ENCODE measurements at places on chromosomes 7 and 10. TPM values are rescaled to one million over a fixed set of nuclear protein-coding genes. Genes with fewer than 3 reads are reported as not detected.

Gene MRC1
- 206 TPM for total RNA-seq

Gene SLC26A3
- total RNA-seq, result not detected

Gene NEUROD6
- not detected for total RNA-seq

Gene PIP
- not detected for total RNA-seq

Gene CALML5
- not detected for total RNA-seq

Gene HYAL4
- total RNA-seq, result not detected

Gene TRPV5
- total RNA-seq, result not detected

Gene FAM237B
- not detected for total RNA-seq

Gene SKAP2
- total RNA-seq, result 47.6 TPM

Gene FGFR2
- total RNA-seq, result 2.0 TPM

Gene JAKMIP3
- total RNA-seq, result 0.36 TPM

Gene PVRIG
- 1.1 TPM for total RNA-seq

Gene TMEM270
- total RNA-seq, result not detected

Gene CELF2
- 106 TPM for total RNA-seq

Gene ADRB1
- 4.3 TPM for total RNA-seq

Gene ERVW-1
- total RNA-seq, result not detected

Gene SORBS1
- 1,051 TPM for total RNA-seq

Gene CYP2W1
- total RNA-seq, result not detected

GRCh38 chr7:431658-432111, 88.0 kb downstream of the PDGFA start:
- DNase-seq, result no peak

GRCh38 chr10:21160116-21160515, 263.0 kb upstream of the NEBL start:
- no peak for DNase-seq

GRCh38 chr10:91860885-91861284, 48.4 kb downstream of the FGFBP3 start:
- no peak for DNase-seq

DNA sequence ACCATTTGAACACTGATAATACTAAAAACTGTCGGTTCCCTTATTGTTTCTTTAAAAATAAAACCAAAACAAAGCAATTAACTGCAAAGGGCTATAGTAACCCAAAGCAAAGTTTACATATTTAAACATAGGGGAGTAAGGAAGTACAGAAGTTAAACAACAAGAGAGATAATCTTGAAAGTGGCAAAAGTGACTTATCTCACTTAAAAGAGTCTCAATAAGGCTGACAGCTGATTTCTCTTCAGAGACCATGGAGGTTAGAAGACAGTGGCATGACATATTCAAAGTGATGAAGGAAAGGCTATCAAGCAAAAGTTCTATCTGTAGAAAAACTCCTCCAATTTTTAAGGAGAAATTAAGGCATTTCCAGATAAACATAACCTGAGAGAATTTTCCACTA, 233.5 kb upstream of the HDAC9 start:
- no peak for DNase-seq

- DNase-seq, result no peak
Measured at GRCh38 chr7:13904007-13904406, 85.5 kb downstream of the ETV1 start.

DNA sequence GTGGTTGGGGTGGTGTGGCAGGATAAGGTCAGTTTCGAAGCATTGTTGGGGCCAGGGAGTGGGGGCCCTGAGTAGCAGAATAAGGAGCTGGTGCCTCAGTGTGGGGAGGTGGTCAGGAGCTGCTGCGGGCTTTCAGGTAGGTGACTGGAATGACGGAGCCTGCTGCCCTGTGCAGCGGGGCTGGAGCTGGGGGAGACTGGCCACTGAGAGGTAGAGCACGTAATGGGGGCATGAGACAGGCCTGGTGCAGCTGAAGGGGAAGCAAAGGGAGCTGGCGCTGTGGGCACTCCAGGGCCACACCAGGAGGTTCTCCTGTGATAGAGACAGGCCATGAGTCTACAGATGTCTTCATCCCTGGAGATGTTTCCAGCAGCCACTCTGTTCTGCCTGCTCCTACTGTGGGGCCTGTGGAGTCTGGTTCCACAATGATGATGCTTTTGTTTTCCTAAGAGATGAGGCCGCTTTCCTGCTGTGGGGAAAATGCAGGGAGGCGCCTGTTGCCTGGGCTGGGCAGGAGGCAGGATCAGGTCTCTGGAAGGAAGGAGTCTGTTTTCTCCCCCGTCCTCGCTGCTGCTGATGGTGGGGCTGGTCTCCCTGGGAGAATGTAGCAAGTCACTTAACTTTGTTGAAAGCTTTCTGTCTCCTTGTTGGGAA, 31.1 kb downstream of the NUB1 start:
- no peak for DNase-seq

DNA sequence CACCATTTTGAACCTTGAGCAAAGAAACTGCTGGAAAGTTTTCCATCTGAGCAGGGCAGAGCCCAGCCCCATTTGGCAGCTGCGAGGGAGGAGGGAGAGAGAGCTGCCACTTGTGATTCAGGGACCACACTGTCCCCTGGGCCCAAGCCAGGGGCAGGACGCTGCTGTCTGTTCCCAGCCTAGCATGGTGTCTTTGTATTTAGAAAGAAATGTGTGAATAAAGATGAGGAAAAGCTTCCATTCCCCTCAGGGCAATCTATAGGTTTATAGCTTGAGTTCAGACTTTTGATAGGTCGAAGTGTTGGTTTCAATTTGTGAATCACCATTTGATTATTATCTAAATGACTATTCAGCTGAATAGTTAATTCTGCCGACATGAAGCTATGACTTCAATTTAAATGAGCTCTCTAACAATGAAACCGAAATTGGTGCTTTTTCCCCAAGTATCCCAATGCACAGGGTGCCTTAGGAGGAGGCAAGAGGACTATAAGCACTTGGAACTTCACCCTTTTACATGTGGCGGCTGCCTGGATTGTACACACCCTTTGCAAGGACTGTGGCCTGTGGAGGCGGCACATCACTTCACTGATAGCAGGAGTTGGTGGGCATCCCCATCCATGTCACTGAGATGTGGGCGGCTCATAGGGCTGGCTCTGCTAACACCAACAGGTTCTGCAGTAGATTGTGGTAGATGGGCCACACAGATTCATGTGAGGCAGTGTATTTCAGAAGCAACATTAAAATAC, 223.5 kb downstream of the CCDC3 start:
- DNase-seq, result no peak

- no peak for DNase-seq
Measured at GRCh38 chr7:36852017-36852416, 127.7 kb upstream of the AOAH start.

DNA sequence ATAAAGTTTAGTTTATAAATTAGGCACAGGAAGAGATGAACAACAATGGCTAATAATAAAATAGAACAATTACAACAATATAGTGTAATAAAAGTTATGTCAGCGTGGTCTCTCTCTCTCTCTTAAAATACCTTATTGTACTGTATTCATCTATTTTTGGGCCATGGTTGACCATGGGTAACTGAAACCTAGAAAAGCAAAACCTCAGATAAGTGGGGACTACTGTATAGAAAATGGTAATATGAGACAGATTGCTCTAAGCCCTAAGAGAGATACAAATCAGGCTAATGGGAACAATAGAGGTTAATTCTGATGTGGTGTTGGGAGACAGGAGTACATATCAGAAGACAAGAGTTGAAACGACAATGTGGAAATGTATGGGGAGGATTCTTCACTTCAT, 86.2 kb downstream of the ZNF365 start:
- no peak for DNase-seq

GRCh38 chr10:73967544-73967943, 30.4 kb upstream of the VCL start:
- no peak for DNase-seq

- DNase-seq, result no peak
Measured at GRCh38 chr10:80201608-80202141, 3.7 kb downstream of the ANXA11 start.

GRCh38 chr10:32402499-32402898, 43.4 kb upstream of the CCDC7 start:
- DNase-seq, result no peak

- DNase-seq, result no peak
Measured at GRCh38 chr7:137996386-137996851, 5.5 kb downstream of the CREB3L2 start.

DNA sequence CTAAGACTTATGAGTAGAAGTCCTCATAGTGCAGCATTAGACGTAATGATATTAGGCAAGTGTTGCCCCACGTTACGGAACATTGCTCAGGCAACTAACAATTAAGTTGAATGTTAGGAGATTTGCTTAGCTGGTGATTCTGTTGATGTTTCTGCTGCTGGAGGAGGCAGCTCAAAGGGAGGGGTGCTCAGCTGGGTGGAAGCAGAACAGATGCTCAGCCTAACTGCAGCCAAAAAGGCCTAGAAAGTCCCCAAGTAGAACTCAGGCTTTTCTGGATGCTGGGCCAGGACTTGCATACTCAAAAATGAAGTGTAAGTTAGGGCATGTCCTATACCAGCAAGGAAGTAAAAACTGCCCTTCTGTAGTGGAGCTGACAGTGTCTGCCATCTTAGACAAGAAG, 201.4 kb downstream of the ADRA2A start:
- no peak for DNase-seq

GRCh38 chr7:130723784-130724183, 10.2 kb downstream of the KLF14 start:
- DNase-seq, result no peak

DNA sequence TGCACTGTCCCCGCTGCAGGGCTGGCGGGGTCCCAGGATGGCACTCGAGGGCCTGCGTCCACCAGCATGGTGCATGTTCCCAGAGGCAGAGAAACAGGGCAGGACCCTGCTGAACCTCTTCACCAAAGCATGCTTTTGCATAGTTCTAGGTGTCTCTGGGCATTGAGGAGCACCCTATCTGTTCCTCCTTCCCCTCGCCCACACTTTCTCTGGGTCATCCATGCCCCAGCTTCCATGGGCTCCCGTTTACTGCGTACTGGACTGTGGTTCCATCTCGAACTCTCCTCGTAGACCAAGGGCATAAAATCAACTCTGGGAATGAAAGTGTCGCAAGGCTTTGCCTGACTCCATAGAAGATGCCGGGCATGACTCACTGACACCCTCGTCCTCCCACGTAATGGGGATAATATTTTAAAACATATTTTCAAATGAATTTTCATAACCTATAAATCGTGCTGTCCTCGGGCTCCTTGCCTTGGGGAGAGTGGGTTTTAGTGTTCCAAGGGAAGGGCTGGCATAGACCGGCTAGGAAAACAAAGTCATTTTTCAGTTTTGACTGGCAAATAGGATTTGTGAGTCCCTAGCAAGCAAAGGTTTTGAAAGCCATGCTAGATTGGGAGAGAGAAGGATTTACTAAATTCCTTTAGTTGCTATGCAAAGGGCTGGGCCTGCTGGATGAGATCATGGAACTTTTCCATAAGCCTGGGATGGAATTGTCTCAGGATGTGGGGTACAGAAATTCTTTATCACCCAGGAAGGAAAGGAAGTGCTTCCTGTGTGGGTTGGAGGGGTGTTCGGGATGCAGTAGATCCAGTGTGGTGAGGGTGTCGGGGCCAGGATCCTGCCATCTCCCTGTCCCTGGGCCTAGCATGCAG, 498.7 kb upstream of the MKI67 start:
- DNase-seq, result no peak

DNA sequence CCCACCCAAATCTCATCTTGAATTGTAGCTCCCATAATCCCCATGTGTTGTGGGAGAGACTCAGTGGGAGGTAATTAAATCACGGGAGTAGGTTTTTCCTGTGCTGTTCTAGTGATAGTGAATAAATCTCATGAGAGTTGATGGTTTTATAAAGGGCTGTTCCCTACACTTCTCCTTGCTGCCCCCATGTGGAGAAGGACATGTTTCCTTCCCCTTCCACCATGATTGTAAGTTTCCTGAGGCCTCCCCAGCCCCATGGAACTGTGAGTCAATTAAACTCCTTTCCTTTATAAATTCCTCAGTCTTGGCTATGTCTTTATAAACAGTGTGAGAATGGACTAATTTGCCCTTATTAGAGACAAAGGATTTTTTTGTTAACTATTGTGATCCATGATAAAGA, 48.5 kb upstream of the MKX start:
- no peak for DNase-seq

- DNase-seq, result peak; percentile 65
Measured at GRCh38 chr10:72215611-72216549, at the start of the genes ANAPC16 and ASCC1. ANAPC16 (plus strand) TSS chr10:72216012; CDS start chr10:72223915, 7,903 bp downstream. ASCC1 (minus strand) TSS chr10:72216276; CDS start chr10:72213298, 2,978 bp downstream.

DNA sequence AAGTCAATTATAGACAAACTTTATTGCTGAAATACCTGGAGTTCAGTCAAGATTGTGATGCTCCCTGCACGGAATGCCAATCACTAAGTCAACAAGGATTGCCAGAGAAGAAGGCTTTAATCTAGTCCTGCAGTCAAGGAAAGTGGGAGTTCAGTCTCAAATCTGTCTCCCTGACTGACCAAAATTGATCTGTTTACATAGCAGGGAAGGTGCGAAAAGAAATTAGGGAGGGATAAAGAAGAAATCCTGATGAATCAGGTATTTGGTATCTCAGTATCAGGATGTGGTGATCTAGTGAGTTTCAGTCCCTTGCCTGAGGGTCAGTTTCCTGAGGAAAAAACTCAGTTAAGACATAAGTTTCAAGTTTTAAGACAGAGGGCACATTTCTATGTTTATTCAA, 2.1 kb upstream of the AKR1D1 start:
- DNase-seq, result no peak

DNA sequence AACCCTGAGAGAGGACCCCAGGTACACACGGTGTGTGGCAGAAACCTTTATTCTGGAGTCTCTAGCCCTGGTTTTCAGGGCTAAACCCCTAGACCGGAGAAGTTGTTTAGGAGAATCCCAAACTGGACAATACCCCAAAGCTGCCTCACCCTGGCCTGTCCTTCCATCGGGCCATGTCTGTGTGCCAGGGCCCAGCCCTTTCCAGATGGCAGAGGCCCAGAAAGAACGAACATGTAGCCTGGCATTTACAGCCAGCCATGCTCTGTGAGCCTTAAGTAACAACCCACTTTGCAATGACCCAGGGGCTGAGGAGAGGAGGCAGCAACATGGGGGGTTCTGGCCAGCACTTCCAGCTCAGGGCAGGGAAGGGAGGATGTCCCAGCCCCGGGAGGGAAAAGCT, 142.1 kb downstream of the NEURL1 start:
- no peak for DNase-seq

GRCh38 chr7:157707983-157708918, 371.4 kb downstream of the DNAJB6 start:
- DNase-seq, result no peak

DNA sequence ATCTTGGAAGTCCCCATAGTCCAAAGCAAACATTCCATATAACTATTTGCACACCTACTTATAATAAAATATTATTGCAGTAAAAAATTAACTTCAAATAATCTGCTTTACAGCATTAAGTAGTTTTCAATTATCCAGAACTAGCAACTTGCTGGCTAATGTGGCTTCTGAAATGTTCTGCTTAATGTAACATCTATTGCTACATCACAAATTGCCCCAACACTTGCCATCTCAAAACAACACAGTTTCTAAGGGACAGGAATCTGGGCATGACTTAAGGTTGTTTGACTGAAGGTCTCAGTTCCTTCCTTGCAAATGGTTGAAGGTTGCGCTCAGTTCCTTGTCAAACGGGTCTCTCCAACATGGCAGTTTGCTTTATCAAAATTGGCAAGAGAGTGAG, 378.5 kb upstream of the SEMA3C start:
- no peak for DNase-seq

GRCh38 chr7:126953461-126953860, 299.3 kb downstream of the GRM8 start:
- no peak for DNase-seq

GRCh38 chr10:112536663-112537062, 89.6 kb downstream of the VTI1A start:
- DNase-seq, result no peak

- peak; percentile 89 for DNase-seq
Measured at GRCh38 chr7:102272075-102272916, 14.4 kb upstream of the SH2B2 start.
